NCI-H524 (cell line): ENCODE measurements at places on chromosomes 1 and 21.
A peak's percentile ranks its signal among the peaks of the same experiment; 100 is the strongest.

DNA sequence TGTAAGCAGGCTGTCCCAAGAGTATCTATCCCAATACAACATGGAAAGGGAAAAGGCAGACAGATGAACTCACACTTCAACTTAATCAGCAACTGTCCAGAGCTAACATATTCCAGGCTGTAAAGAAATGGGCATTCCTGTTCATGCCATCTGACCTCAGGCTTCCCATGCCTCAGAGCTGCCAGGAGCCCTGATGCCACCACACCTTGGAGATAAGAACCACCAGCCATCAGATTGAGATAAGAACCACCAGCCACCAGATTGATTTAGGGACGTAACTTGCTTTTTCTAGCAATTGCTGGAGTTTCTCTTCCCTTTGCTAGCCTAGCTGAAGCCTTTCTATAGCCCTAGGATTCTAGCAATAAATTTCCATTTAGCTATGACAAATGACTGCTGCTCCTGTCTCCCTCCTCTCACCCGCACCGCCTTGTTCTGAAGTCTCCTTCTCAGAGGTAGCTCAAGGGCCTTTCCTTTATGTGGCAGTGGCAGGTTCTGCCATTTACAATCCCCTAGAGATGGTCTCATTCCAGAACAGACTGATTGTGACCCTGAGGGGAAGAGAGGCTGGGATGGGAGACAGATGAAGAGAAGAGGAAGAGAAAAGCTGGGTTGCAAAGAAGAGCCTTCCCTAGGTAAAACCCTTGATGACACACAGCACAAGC, 88.0 kb upstream of the CTTNBP2NL start:
- DNase-seq, result no peak

DNA sequence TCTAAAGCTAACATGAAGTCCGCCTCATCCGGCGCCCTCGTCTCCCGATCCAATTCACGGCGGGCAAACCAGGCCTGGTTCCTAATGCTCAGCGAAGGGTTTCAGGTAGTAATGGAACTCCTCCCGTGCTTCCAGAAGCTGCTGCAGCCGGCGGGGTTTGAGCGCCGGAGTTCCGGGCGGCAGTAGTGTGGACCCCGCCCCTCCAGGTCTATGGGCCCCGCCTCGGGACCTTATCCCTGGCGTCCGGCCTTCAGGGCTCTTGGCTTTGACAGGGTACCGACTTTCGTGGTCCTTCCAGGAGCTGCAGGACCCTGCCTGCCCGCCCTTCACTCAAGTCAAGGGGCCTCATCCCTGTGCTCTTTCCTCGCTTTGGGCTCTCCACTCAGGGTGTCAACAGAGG, 304.1 kb downstream of the FAM72C start:
- no peak for DNase-seq

GRCh38 chr1:1900883-1901640, 10.2 kb upstream of the GNB1 start:
- DNase-seq, result no peak

DNA sequence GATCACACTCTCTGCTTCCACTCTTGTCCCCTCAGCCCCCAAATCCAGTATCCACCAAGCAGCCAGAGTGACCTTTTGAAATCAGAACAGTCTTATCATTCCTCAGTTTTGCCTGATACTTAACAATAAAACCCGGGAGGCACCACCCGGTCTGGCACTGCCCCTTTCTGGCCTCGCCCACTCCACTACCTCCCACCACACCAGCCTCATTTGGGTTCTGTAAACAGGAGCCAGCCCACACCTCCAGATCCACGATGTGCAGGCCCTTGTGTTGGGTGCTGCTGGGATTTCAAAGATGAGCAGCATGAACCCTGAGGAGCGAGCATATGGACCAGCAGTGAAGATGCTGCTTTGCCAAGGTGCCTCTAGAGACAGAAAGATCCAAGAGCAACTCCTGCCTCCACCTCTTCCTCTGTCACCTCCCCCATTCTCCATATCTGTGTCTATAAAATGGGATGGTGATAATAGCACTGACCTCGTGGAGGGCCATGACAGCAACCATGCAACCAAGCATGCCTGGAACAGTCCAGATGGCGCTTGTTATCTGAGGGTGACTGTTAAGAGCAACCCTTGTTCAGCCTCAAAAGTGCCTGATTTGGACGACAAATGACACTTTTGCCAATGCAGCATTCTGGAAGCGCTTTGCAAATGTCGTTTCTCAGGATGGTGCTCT, 136.0 kb downstream of the IGSF21 start:
- no peak for DNase-seq

GRCh38 chr1:63593303-63593885, at the start of gene PGM1:
PGM1 (plus strand) TSS chr1:63593411; CDS start chr1:63593489, 78 bp downstream.
- peak; percentile 71 for DNase-seq

GRCh38 chr21:14591882-14592281, 45.8 kb upstream of the SAMSN1 start:
- DNase-seq, result no peak

DNA sequence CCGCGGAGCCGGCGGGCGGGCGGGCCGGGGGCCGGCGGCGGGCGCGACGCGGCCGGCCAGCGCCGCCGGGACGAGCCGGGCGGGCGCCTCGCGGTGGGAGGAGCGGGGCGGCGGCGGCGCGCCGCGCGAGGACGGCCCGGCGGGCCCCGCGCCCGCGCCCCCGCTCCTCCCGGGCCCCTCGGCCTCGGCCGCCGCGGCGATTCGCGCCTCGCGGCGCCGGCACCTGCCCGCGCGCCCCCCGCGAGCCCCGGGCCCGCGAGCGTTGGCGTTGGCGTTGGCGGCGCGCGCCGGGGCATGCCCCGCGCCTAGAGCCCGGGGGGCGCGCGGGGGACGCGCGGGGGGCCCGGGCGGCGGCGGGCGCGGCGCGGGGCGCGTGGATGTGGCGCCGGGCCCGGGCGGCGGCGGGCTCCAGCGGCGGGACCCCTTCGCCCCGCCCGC, at the start of gene SKI:
TSS of gene SKI (plus strand) at position 163 of the 438 bp plus-strand sequence. CDS start 448 bp downstream, outside the sequence.
- no peak for DNase-seq

- DNase-seq, result no peak
These were observed 71.2 kb downstream of the PSMG1 start for GRCh38 chr21:39111931-39112550.

DNA sequence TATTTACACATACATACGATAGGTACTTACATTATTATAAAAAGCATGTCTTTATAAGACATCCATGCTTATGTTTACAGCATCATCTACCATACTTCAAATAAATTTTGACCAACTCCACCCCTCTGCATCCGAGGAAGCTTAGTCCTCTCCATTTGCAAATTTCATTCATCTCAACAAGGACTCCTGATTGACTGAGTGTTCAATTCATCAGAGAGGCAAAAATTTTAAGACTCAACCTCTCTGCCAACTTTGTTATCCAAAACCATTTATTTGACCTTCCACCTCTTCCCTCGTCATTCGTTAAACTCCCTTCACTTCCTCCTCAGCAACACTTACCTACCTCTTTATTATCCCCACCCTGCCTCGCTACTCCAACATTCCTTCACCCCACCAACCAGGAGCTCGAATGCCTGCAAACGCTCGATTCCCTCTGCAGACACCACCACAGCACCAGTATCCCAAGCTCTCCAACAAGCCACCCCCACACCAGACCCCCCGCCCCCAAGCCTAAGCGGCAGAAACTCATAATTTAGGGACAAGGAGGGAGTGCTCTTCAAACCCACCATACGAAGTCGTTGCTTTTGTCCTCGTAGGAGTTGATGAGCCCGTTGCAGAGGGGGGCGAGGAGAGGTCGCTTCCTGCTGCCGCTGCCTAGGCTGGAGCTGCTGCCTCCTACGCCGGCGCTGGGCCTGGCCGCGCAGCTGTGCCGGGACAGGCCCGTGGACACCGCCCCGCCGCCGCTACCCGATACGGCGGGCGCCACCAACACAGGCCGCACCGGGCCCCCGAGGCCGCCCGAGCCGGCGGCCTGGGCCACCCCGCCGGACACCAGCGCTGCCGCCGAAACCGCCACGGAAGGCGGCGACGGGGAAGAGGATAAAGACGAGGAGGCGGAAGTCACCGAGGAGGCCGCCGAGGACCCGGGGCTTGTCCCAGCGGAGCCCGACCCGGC, 803 bp downstream of the COP1 start:
- DNase-seq, result peak; percentile 33

GRCh38 chr1:184028854-184029623, 8.5 kb downstream of the COLGALT2 start:
- no peak for DNase-seq

GRCh38 chr1:29171089-29171488, 10.6 kb downstream of the SRSF4 start:
- DNase-seq, result peak; percentile 62

DNA sequence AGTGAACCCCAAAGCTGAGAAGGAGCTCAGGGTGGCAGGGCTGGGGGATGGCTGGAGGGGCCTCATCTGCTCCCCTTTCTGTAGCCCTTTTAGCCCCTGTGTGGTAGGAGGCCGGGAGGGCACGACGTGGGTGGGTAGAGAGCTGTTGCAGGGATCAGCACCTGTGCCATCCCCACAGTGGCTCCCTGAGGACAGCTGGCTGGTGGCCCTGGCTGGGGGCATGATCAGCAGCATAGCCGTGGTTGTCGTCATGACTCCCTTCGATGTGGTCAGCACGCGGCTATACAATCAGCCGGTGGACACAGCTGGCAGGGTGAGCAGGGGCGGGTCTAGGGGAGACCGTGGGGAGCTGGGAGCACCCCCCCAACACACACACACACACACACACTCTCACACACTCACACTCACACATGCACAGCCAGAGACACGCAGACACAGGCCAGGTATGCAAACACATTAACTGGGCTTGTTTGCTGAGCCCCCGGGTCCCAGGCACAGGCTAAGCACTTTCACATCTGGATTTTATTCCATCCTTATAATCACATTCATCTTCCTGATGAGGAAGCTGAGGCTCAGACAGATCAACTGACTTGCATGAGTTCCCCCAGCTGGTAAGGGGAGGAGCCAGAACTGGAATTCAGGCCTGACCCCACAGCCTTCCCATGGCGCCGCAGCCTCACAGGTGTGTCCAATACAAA, 2.5 kb downstream of the SLC25A34 start:
- DNase-seq, result no peak

DNA sequence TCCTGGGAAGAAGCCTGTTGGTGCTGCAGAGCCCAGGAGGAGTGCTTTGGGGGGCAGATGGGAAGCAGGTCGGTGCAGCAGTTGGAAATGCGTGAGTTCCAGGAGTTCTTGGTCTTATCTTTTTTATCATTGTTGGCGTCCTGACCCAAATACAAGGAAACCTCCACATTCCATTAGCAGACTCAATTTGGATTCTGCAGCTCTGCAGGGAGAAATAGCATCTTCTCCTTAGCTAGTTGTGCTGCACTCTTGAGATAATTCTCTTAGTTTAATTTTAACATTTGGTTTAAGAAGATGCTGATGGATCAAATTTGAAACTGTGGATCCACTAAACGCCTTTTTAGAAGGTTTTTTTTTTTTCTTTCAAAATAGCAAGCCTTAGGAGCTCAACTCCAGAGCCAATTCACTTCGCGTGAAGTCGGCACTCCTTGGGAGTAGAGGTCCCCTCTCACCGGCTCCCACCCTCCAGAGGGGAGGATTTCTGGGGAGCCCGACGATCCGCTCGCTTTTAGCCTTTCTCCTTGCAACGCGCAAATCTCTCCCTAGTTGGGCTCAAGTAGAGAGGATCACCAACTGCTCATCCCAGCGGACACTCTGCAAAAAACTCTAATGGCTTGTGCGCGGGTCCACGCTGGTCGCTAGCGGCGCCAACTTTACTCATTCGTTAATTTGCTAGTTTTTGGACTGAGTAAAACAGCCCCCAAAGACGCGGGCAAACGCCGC, 1.3 kb downstream of the PLD5 start:
- peak; percentile 26 for DNase-seq

DNA sequence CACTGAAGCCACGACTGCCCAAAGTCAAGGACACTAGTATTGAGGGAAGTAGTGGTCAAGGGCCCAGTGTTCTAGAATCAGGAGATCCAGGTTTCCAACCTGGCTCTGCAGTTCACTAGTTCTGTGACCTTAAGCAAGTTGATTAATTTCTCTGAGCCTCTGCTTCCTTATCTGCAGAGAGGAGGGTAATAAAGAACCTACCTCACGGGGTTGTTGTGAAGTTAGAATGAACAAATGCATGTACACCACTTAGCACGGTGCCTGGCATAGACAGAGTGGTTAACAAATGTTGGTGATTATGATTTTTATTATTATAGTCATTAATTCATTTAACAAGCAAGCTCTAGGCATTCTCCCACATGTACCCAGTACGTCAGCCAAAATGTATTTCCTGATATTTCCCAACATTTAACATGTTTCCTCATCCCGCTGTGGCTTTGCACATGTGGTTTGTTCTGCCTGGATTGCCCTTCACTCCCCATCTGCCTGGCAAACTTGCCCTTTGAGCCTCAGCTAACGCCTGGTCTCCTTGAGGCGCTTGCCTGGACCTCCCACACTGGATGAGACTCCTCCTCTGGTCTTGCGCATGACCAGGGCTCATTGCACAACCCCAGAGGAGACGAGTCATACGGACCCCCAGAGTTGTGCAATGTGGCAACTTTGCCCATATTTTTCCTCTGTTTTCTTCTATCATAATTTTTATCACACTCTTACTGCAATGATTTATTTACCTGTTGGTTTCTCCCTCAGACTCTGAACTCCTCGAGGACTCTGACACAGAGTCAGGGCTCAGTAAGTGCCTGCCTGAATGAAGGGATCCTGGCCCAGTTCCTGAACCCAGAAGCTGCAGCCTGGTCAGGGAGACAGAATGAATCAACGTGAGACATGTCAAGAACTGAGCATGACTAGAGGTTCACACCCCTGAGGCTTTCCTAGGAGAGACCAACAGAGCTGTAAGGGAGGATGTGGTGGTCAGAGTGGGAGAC, 20.7 kb upstream of the MFSD2A start:
- no peak for DNase-seq

- DNase-seq, result peak; percentile 49
These were observed at the start of gene CDK18 for GRCh38 chr1:205504311-205505075. CDK18 (plus strand) TSS chr1:205504669; CDS start chr1:205523168, 18,499 bp downstream.

GRCh38 chr1:44227211-44227610, 13.9 kb downstream of the DMAP1 start:
- DNase-seq, result no peak

- no peak for DNase-seq
These were observed 55.9 kb downstream of the ZBTB18 start for GRCh38 chr1:244106837-244107493.
